Activated CD8-positive, alpha-beta memory T cell treated with anti-CD3 and anti-CD28 coated beads, Interleukin-2, amount 50 U/mL, for 4 hours (primary cell): ENCODE measurements at places on chromosomes 2 and 18.

GRCh38 chr18:39521164-39521563, 1955.6 kb upstream of the CELF4 start:
- DNase-seq, result no peak

GRCh38 chr2:238488347-238488826, 61.7 kb downstream of the ASB1 start:
- no peak for DNase-seq

- no peak for DNase-seq
These were observed 36.7 kb downstream of the UXS1 start for GRCh38 chr2:106157416-106157815.

- no peak for DNase-seq
These were observed 15.7 kb upstream of the FZD7 start for GRCh38 chr2:202017940-202018339.

- no peak for DNase-seq
These were observed 94.5 kb downstream of the GYPC start for GRCh38 chr2:126750506-126750905.

DNA sequence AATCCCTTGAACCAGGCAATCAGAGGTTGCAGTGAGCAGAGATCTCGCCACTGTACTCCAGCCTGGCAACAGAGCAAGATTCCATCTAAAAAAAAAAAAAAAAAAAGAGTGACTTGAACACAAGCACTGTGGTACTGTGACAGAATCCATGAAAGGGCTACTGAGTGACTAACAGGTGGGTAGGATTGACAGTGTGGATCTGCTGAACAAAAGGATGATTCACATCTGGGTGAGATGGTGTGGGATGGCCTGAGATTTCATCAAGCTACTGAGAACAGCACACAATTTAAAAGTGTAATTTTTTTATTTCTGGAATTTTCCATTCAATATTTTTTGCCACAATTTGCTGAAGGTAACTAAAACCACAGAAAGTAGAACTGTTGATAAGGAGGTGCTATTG, 13.3 kb upstream of the SP3 start:
- DNase-seq, result no peak

GRCh38 chr18:64055019-64055418, 85.1 kb downstream of the SERPINB8 start:
- DNase-seq, result no peak

DNA sequence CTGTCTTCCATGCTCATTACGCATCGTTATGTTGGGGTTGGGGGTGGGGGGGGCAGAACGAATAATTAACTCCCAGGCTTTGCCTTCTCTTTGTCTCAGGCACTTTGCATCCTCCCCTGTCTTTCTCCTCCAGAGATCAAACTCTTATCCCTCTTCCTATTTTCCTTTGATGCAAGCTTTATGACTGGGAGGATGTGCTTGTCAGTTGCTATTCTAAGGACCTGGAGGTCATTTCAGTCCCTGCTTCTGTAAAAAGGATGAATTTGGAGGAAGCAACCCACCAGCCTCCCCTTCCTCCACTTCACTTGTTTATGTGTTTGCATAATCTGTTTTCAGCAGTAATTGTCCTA, 87.5 kb downstream of the ZCCHC2 start:
- DNase-seq, result no peak

DNA sequence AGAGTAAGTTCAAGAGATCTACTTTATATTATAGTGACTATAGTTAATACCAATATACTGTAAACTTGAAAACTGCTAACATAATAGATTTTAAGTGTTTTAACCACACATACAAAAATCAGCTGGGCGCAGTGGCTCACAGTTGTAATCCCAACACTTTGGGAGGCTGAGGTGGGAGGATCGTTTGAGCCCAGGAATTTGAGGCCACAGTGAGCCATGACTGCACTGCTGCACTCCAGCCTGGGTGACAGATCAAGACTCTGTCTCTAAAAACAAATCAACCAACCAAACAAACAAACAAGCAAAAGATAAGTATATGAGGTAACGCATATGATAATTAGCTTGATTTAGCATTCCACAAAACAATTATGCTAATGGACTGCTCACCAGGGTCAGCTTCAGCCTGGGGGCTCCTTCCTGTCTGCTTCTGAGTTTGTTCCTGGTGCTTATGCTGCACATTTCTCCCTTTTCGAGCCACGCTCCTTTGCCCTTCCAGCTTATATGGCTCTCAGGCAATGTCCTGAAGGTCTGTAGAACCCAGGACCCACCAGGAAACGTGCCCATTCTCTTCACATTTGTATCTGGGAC, 357.6 kb downstream of the EN1 start:
- DNase-seq, result no peak
